ENCODE measurements at places on chromosomes 1 and 21.

- no peak for ATAC-seq
Measured at GRCh38 chr21:25273959-25274358, 333.3 kb downstream of the MRPL39 start.

- ATAC-seq, result no peak
Measured at GRCh38 chr1:223500560-223501425, 107.6 kb downstream of the CCDC185 start.

DNA sequence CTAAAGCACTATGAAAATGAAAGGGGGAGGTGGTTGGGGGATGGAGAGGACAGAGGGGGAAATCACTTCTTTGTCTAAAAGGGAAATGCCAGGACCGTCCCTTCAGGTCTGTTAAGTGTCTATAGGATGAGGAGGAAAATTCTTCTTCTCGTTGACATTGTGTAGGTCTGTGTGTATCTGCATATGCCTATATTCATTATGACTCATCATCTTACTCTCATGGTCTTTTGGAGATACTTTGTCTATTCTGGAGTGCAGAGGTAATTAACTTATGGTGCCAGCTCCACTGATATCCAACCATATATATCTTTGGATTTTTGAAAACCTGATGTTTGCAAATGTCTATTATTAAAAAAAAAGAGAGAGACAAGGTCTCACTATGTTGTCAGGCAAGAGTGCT lies 143.7 kb downstream of the PBX1 start:
- no peak for ATAC-seq

DNA sequence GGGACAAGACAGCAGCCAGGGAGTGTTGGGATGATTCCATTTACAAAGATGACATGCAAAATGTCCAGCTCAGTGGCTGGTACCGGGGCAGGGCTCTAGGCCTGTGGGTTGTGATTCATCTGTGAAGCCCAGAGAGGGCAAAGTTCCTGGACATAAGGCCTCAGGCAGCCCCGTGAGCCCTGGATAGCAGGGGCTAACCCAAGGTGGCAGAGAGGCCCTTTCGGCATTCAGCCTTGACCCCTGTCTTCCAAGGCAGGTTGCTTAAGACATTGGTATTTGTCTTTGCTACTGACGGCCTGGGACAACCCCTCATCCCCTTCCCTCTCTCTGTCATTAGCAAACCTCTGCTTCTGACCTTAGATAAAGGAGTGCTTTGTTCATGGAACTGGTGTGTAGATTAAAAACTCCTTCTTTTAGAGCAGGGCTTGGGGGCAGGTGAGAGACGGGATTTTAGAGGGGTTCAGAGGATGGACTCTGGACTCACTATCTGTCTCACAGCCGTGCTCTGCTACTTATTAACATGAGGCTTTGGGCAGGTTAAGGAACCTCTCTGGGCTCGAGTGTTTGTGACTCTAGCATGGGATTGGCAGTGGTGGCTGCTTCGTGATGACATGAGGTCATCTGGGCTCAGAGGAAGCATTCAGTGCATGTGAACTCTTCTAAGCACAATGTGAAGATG lies 36.3 kb downstream of the TMEM51 start:
- ATAC-seq, result no peak

DNA sequence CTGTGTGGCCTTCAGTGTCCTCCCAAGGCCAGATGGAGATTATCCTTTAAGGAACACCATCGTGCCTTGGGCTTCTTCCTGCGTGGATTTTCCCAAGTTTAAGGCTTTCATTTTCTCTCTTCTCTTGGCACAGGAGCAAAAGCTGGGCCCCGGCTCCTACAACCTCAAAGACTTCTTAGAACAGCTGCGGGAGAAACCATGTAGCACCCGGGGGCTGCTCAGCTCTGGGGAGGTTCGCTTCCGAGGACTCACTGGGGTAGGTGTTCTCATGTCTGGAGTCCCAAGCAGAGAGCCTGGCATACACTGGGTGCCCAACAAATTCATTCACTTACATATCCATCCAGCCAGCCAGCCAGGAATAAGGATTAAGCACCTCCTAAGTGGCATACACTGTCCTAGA lies 6.6 kb upstream of the TTC22 start:
- no peak for ATAC-seq

GRCh38 chr1:39965044-39965443 lies 10.1 kb downstream of the MFSD2A start:
- no peak for ATAC-seq

Data from activated CD4-positive, CD25-positive, alpha-beta regulatory T cell treated with anti-CD3 and anti-CD28 coated beads, Interleukin-2, amount 50 U/mL, for 24 hours (primary cell).